ENCODE measurements at places on chromosomes 6 and 20.

DNA sequence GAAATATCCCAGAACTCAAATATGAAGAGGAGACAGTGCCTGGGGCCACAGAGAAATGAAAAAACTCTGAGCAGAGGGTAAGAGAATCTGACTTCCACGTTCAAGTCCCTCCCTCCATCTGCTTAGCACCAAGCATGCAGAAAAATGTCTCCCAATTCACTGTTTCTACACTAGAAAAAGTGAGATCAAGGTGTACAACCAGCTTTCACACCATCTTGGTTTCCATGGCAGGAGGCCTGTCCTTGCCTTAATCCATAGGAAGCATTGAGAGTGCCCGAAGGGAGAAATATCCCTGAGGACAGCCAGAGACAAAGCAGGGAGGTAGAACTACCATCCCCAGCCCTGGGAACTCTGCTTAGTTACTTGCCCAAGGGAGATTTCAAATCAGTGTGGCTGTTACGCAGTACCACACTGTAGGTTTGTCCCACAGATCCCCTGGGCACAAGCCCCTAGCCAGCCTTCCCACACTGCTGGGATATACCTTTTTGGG, 82.9 kb downstream of the SCML4 start:
- DNase-seq = no peak

GRCh38 chr20:50027611-50028105, 44.9 kb downstream of the SNAI1 start:
- DNase-seq = no peak

- DNase-seq = no peak
These were observed 25.0 kb upstream of the MRPS18A start for GRCh38 chr6:43712579-43712978.

DNA sequence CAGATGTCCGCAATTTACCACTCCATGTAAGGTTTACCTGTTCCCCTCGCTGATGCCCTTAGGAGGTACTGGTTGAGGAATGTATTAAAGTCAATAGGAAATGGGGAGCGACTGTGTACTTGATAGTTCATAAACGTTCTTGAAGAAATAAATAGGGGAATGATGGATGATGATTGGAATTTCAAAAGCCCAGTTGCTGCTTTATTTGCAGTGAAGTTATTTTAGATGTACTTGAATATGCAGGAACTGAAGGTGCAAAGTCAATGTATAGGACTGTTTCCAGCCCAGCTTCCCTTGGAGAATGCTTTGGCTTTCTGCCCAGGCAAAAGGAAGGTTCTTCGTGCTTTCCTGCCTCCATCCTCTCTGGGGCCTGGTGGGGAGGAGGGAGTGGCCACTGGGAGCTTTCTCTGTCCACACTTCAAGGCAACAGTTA, 19.8 kb downstream of the ADGRF5 start:
- no peak for DNase-seq

DNA sequence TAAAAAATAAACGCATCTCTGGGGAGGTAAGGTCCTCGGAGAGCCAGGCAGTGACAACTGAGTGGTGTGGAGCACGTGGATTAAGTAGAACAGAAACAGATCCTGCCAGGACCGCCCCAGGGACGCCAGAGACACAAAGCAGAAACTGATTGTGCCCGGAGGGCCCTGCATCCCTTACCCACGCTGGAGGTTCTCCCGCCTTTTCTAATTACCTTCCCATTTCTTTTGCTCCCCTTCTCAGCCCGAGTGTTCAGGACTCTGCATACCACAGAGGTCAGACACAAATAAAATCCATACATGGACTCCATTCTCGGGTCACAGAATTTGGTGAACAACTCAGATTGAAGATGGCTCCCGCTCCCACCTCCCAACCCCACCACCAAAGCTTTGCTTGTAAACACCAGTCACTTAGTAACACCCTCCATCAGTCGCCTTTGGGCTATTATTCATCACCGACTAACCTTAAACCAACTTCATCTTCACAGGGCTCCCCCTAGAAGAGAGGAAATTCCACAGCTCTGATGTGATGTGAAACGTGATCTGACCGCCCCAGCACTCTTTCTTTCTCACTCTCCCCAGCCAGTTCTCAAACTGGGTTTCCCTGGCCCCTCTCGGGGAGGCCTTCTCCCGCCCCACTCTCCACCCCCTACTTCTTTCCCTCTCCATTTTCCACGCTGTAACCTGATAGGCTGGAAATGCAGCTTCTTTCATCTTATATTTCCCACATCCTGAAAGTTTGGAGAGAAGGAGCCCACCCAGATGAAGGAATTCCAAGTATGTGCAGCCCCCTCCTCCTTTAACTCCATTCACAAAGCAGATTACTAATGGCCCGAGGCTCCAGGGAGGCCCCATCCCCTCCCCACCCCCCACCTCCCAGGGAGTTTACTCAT, 32.5 kb upstream of the PIM1 start:
- peak; percentile 96 for DNase-seq

GRCh38 chr6:16739329-16739801, 21.9 kb downstream of the ATXN1 start:
- no peak for DNase-seq

DNA sequence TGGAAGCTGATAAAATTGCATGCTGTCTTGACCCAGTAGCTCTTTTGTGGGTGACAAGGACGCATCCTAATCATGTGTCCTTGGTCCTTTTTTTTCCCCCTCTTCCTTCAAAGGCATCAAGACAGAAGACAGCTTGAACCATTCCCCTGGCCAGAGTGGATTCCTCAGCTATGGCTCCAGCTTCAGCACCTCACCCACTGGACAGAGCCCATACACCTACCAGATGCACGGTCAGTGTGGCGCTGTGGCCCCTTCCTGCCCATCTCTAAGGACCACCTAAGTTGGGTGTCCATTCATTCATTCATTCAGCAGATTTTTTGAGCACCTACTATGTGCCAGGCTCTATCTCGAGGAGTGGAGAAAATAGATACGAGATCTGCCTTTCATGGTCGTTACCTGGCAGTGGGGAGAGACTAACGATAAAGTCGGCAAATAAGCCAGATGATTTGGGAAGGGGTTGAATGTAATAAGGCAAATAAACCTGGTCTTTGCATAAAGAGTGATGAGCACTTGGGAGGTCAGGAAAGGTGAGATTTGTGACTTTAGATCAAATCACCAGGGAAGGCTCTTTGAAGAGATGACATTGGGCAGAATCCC, 121.5 kb downstream of the EYA2 start:
- no peak for DNase-seq

DNA sequence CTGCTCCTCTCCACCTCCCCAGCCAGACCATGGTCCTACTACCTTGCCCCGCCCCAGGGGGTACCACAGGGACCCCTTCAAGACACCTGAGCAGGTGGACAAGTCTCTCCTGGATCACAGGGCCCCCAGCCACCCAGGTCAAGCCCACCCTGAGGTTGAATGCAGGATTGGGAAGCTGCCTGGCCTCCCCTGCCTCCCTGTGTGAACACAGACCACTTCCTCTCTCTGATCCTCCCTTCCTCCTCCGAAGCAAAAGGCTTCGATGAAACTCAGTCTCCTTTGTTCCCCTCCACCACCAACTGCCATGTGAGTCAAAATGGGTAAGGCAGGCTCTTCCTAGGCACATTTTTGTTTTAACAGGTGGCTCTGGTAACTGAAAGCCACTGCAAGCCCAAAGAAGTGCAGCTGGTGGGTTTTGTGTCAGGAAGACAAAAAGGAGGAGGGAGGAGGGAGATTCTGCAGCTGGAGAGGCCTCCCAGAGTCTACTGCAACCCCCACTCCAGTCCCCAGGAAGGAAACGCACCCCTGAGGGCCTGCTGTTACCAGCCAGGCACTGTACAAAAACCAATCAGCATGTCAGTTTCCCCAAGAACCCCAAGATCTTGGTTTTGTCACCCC, 5.4 kb downstream of the ADA start:
- peak; percentile 53 for DNase-seq
